NCI-H1436 (cell line): ENCODE measurements at places on chromosomes 4 and X.

DNA sequence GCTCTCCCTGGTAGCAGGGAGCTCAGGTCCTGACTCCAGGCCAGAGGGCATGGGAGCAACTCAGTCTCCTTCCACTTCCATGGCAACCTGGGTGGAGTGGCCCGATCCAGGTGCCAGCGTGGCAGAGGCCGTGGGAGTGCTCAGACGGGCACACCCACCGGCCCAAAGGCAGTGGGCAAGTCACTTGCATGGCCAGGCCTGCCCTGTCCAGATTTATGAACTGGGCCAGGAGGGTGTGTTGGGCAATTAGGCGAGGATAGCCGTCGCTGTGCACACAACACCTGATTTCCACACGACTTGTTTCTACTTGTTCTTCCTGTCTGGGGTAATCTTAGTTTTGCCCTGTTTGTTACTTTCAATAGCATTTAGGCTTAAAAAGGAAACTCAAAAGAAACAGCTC is 55.5 kb upstream of the NYX start:
- no peak for DNase-seq

DNA sequence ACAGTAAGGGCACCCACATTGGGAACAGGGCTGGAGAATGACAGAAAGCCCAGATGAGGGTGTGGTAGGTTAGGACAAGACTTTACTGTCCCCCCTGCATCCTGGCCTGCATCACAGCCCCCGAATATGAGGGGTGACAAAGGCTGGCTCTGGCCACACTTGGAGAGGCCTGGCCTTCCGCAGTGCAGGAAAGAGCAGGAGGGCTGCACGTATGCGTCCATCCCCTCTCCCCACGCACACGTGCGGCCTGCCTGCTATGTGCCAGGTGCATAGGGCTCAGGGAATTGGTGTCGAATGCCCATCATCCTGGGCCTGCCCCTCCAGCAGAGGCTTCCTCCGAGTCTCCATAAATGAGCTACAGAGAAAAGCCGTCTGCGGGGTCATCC is 80.5 kb downstream of the ABLIM2 start:
- DNase-seq: no peak

- no peak for DNase-seq
These were observed 8.3 kb downstream of the BMP3 start for GRCh38 chr4:81038636-81039350.

DNA sequence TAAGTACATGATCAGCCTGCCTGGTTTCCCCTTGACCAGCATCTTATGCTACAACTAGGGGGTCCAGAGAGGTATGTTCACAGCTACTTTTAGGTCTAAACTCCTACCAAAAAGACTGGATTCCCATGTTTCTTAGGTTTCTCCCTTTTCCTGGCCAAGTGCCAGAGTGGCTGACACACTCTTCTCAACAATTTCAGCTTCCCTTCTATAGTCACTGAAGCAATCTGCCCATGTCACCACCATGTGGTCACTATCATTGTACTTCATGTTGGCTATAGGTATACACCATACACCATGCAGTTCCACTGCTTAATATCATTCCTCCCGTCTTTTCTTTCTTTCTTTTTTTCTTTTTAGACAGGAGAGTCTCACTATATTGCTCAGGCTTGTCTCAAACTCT is 66.9 kb downstream of the KLHL13 start:
- no peak for DNase-seq

- DNase-seq: no peak
These were observed 224.2 kb downstream of the STIM2 start for GRCh38 chr4:27084685-27085361.

DNA sequence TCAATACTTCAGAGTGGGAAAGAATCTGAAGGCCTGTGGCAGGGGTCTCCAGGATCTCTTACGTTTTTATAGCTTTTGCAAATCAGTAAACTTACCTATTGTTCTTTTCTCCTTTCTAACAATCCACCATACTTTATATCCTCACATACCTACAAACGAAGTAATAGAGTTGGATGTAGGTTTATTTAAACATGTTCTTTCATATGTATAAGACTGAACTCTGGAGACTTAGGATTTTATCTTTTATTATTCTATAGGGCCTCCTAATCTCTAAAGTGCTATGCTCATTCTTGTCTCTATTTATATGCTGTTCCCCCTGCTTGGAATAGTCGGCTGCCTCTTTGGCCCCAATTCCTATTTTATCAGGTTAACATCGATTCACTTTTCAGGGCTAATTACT is 43.8 kb upstream of the NUDT6 start:
- no peak for DNase-seq

GRCh38 chr4:128686032-128686465 is 123.5 kb upstream of the JADE1 start:
- DNase-seq: no peak

- no peak for DNase-seq
These were observed 40.5 kb upstream of the RASGEF1B start for GRCh38 chr4:81512001-81512756.

DNA sequence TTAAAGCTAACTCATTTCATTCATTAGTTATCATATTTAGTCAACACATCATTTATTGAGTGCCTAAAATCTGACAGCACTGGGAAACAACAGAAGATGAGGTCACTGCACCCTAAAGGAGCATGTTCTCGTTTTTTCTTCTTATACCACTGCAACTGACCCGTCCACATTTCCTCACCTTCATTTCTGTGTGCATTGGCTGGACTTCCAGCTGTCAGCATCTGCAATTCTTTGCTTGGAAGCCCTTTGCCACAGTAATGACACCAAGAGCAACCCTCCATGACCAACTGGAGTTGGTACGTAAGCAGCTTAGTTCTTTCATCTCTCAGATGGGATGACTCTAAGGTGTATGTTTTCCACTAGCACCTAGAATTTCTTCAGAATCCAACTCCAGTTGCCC is 13.2 kb downstream of the SHROOM3 start:
- DNase-seq: no peak

- no peak for DNase-seq
These were observed 729 bp upstream of the CPLX1 start for GRCh38 chr4:826508-827208.

- DNase-seq: no peak
These were observed 322.2 kb downstream of the ADGRL3 start for GRCh38 chr4:61522312-61522711.

- no peak for DNase-seq
These were observed 74.5 kb upstream of the HS3ST1 start for GRCh38 chr4:11503166-11503565.

GRCh38 chr4:176758731-176759130 is 34.0 kb downstream of the VEGFC start:
- DNase-seq: no peak

GRCh38 chr4:75034523-75034922 is 101.6 kb downstream of the PARM1 start:
- no peak for DNase-seq

- DNase-seq: no peak
These were observed 31.1 kb downstream of the ZCCHC4 start for GRCh38 chr4:25343671-25344070.

DNA sequence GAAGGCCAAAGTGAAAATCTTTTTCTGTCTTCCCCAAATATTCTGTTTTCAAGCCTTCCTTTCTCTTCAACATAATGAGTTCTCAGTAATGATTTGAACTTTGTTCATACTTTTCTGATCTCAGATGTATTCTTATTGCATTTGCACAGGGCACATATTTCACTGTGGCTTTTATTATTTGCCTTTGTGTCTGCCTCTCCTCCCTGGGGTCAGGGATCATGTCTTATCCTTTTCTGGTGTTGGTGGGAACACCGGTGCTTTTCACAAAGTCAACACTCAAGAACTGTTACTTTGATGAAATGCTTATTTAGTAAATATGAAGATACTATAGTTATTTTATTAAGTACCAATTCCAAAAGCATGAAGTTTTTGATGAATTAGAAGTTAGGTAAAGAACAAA is 143.8 kb downstream of the FRAS1 start:
- DNase-seq: no peak

DNA sequence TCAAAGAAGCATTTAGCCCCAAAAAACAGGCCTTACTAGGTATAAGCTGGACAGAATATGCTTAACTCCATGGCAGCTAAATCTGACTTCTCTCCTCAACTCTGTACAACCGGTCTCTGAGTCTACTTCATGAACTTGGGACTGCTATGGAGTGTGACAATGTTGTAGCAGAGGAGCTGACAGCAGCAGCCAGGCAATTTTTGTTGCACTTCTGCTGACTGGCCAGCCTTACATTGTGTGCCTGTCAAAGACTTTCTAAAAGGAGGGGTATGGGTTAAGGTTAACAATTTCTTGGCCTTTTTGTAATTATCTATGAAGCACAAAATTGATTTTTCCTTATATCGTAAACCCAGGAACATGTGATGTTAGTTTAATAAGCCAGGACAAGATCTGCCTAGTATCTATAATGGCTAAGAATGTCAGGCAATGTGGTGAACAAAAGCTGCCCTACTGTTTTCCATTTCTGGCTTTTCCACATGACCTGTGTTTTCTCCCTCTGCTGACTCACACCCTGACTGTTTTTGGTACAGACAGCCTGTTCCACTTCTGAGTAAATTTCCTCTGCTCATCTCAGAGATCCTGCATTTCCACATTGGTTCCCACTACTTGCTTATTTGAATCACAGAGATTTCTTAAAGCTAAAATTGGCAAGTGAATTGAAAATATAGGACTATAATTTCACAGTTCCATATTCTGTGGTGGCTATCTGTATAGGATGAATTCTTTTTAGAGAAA is 9.3 kb downstream of the NOX1 start:
- DNase-seq: no peak

DNA sequence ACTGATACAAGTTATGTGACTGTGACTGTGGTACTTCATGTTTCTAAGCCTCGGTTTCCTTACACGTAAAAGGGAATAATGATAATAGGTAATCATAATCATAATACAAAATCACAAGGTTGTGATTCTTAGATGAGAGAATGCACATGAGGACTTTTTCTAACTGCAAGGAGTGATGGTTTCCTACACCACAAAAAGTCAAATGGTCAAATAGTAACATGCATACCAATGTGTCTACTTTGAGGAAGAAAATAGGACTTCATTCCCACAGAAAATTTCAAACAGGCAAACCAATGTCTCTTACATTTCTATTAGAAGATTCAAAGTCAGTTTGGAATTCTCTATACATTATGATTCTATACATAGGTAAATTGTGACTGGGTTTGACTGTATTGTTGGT is 368.7 kb upstream of the FTHL17 start:
- DNase-seq: no peak

DNA sequence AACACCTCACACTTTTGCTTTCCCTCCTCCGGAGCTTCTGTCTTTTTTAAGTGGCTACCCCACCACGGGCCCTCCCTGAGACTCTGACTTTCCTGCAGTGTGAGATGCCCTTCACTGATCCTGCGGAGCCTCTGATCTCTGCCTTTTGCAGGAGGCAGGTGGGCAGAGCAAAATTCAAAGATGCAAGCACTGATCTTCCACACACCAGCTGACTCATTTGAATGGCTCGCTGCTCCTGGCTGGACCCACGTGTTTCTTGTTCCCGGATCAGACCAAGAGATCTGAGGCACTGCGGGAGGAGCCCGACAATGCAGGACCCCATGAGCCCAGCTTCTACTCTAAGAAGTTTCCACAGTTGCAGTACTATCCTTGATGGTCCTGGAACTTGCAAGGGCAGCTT is 1607.9 kb upstream of the TENM3 start:
- DNase-seq: no peak

DNA sequence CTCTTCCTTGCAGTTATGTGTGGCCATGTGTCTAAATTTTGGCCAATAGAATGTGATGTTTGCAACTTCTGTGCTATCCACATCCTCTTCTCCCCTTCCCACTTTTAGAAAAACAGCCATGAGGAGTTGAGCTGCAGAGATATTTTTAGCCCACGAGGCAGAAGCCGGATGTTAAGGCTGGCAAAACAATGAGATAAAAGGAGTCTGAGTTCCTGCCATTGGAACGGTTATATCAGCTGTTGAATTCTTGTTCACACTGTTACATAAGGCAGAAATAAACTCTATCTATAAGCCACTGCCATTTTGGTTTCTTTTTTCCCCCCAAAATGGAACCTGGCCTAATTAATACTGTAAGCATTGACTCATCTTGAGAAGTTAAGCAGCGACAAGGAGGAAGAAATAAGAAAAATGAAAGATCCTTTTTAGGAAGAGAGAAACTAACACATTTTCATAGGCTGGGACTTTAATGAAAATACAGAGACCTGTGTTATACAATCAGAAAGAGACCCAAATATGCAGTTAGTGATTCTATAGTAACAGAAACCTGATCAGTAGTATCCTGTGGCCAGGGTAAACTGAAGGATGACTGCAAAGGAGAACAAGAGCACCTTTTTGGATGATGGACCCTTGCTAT is 200.5 kb downstream of the INPP4B start:
- DNase-seq: no peak

- no peak for DNase-seq
These were observed 162.1 kb downstream of the CBR4 start for GRCh38 chr4:168847771-168848502.

DNA sequence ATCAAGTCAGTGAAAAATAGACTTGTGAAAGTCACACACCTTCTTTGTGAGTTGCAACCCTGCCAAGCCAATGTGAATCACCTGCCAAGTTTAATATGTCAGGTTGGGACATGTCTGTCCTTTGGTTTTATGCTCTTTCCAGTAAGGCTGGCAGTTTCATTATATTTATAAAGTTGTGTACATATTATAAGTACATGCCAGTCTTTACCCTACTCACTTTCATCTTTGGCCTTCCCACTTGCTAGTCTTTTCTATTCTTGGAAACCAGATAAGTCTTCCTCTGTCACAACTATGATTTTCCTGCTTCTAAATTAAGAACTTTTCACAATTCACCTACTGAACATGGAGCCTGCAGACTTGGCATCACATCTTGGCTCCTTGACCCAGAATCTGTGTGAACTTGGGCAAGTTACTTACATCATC is 680.7 kb upstream of the BOD1L1 start:
- DNase-seq: no peak

DNA sequence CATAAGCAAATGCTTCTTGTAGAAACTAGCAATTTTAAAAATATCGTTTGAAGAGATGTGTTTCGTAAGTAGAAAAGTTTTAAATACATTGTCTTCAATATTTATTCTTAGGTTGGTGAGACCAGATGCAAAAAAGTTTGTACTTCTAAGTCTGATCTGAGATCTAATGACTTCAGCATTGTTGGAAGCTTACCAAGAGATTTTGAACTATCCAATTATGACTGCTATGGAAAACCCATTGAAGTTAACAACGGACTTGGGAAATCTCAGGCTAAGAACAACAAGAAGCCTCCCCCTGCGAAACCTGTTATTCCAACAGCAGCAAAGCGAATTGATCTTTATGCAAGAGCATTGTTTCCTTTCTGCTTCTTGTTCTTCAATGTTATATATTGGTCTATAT is 50.2 kb upstream of the GRIA2 start:
- DNase-seq: no peak
